ENCODE measurements at places on chromosomes 2 and 18. TPM values are rescaled to one million over a fixed set of nuclear protein-coding genes. Genes with fewer than 3 reads are reported as not detected.

Gene MC2R
- polyA plus RNA-seq = not detected

Gene BAZ2B
- polyA plus RNA-seq = 27.0 TPM

Gene IHH
- polyA plus RNA-seq = not detected

Gene BUB1
- polyA plus RNA-seq = 0.56 TPM

Gene TANC1
- polyA plus RNA-seq = 0.64 TPM

Gene SKOR2
- polyA plus RNA-seq = not detected

Gene RAMP1
- polyA plus RNA-seq = 0.59 TPM

Gene IL18RAP
- 14.2 TPM for polyA plus RNA-seq

DNA sequence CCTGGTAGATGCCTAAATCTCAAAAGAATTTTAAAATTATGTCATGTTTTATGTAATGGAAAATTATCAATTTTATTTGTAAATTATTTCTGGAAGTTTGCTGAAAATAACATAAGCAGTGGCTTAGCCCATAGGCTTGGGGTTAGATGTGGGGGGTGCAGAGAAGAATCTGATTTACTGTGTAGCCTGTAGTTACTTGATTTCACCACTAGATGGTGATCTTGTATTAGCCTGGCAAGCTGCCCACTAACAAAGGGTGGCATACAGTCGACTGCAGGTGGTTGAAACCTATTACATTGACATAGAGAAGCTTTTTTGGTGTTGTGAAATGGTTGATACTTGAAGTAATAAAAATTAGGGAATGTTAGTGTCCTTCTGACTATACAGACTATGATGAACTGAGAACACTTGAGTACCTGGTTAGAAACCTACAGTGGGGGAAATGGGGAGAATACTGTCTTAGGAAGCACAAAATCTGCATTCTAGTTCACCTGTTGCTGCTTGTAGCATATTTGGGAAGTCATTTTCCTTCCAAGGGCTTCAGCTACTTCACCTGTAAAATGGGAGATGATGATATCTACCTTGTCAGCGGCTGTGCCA is 191.0 kb upstream of the LHCGR start:
- DNase-seq = peak; percentile 37
- no peaks in the 10 kb centered on the region for H3K36me3 ChIP-seq
- H3K4me3 ChIP-seq = no peak overlapping the region
- no peaks in the 10 kb centered on the region for H3K27me3 ChIP-seq

GRCh38 chr2:42768706-42769256 is 4.8 kb upstream of the OXER1 start:
- no peaks in the 10 kb centered on the region for H3K36me3 ChIP-seq
- H3K27ac ChIP-seq = no peak overlapping the region
- no peak overlapping the region for H3K4me3 ChIP-seq
- no peak for DNase-seq

DNA sequence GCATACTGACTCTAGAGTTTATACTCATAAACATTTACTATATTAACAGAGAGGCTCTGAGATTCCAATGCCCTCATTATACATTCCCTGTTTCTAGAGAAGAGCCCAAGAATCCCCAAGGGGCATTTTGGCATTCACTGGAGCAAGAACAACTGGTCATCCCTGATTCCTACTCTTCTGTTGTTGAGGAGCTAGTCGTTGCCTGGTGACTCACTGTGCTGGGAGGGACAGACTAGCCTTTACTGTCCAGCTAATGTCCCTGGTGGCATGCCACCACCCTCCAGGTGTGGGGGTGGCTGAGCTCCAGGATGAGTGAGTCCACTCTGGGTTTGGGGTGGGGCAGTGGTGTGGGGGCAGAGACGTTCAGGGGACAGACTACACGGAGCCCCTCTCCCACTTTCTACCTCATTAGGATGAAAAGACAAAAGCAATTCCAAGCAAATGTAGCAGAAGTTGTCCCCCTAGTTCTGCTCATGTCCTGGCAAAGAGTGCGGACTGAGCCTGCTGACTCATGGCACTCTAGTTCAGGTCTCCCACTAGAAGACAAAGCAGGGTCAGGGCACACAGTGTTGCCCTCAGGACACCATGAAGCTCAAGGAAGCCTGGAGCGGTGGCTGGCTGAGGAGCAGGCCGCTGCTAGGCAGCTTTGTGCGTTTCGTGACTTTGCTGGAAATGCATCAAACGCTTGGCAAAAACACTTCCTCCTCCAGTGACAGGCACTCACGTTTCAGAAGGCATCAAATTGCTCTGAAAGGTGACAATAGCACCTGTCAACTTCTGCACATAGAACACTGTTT is 49.4 kb downstream of the RHOB start:
- no peaks in the 10 kb centered on the region for H3K27me3 ChIP-seq
- no peak overlapping the region for H3K27ac ChIP-seq
- H3K4me1 ChIP-seq = no peaks in the 10 kb centered on the region
- DNase-seq = no peak

DNA sequence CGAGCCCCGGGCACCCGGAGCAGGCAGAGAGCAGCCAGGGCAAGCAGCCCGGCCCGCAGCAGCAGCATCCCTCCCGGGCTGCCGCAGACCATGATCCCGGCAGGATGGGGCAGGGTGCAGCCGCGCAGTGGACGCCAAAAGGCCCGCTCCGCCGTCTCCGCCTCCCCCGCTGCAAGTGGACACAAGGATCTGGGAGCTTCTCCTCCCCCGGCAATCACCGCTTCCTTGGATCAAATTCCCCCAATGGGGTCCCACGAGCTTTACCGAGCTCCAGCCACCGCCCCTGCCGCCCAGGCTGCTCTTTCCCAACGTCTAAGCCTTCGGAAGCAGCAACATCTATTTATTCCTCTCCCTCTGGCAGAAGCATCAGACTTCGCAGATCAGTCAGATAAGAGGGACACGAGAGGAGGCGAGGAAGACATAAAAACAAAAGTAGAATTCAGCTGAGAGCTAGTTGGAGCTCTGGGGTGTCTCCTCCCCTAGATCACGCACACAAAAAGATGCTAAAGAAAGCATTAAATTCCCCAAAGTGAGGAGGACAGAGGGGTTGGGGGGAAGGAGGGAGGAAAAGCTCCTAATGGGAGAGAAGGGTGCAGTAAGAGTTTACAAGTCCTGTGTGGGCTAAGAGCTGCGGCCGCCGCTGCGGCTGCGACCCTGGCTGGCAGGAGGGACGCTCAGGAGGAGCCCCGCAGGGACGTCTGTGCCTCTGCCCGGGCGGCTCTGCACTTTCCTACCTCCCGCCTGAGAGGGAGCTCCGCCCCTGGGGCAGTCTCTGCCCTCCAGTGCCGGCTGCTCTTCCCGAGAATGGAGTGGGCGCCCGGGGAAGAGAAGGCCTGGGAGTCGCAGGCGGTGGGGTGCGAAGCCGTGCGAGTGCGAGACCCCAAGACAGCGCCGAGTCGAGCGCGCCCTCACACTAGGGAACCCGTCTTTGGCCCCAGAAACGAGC is at the start of gene FRZB:
FRZB (minus strand) TSS at position 177 of the 946 bp plus-strand sequence; CDS start at position 92, 85 bp downstream.
- peaks cover 20% of the 10 kb centered on the region for H3K27me3 ChIP-seq
- no peaks in the 10 kb centered on the region for H3K36me3 ChIP-seq
- no peaks in the 10 kb centered on the region for H3K4me1 ChIP-seq
- H3K27ac ChIP-seq = no peak within 1 kb of the TSS

DNA sequence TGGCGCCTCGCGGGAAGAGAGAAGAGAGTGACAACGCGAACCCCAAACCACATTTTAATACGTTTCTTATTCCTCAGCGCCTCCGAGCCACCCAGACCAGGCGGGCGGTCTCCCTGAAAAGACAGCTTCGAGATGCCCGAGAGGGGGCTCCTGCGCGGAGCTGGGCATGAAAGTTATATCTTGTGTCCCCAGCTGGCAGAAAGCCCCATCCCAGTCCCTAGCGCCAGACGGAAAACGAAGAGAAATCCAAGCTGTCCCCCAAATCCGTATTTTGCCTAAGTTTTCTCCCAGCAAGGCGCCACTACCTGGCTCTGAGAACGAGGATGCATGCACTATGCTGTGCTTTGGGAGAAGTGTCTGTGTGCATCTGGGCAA is 797 bp downstream of the NXPH2 start:
- H3K4me1 ChIP-seq = no peaks in the 10 kb centered on the region
- no peak overlapping the region for H3K4me3 ChIP-seq
- H3K27ac ChIP-seq = no peak overlapping the region
- no peak for DNase-seq

- DNase-seq = no peak
- H3K27ac ChIP-seq = no peak overlapping the region
- H3K4me3 ChIP-seq = no peak overlapping the region
- no peaks in the 10 kb centered on the region for H3K27me3 ChIP-seq
- no peaks in the 10 kb centered on the region for H3K36me3 ChIP-seq
- no peaks in the 10 kb centered on the region for H3K4me1 ChIP-seq
Measured at GRCh38 chr2:67646714-67647333, 249.7 kb downstream of the ETAA1 start.

- no peak for DNase-seq
- H3K4me1 ChIP-seq = peaks cover 50% of the 10 kb centered on the region
- H3K27me3 ChIP-seq = no peaks in the 10 kb centered on the region
- H3K4me3 ChIP-seq = no peak overlapping the region
- H3K27ac ChIP-seq = no peak overlapping the region
- H3K36me3 ChIP-seq = peaks cover 3% of the 10 kb centered on the region
Measured at GRCh38 chr2:230772156-230772555, 59.5 kb downstream of the CAB39 start.

DNA sequence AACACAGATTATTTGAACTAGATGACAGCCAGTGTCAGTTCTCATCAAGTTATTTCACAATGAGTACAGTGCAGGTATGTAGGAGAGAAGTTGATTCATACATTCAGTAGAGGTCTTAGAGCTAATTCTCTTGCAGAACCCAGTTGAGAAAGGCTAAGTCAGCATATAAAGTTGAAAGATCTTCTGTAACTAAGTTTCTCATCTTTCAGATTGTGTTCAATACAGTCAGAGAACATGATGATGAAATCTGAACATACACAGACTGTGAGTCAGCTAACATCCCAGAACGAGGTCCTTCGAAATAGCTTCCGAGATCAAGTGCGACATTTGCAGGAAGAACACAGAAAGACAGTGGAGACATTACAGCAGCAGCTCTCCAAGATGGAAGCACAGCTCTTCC is 41.9 kb upstream of the LIMS1 start:
- H3K36me3 ChIP-seq = peaks cover 39% of the 10 kb centered on the region
- DNase-seq = no peak
- no peak overlapping the region for H3K4me3 ChIP-seq
- H3K4me1 ChIP-seq = no peaks in the 10 kb centered on the region
- no peak overlapping the region for H3K27ac ChIP-seq

DNA sequence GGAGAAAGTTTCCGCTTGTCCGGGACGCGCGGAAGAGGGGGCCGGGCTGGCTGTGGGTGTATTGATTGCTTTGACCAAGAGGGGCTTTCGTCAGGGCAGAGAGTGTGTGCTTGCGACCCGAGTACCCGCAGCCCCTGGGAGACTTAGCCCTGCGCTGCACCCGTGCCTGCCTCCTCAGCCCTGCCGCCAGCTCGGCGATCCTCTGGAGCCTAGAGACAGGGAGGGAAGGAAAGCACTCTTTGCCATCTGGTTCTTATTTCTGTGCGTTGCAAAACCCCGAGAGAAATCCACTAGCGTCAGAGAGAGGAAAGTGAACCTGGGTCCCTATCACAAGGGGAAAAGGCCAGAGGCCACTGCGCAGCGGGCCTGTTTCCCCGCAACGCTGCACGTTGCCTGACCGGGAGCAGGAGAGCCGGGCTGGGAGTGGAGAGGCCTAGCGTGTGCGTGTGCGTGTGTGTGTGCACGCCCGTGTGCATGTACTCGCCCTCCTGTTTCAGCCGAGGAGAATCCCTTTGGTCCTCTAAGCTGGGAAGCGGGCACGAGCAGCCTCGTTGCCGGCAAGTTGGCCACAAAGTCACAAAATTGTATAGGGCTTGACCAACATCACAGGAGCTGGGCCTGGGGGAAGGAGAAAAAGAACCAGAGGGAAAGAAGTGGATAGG is 1.7 kb downstream of the SIX3 start:
- H3K27ac ChIP-seq = no peak overlapping the region
- DNase-seq = no peak
- peaks cover 32% of the 10 kb centered on the region for H3K27me3 ChIP-seq
- H3K4me1 ChIP-seq = peaks cover 11% of the 10 kb centered on the region

DNA sequence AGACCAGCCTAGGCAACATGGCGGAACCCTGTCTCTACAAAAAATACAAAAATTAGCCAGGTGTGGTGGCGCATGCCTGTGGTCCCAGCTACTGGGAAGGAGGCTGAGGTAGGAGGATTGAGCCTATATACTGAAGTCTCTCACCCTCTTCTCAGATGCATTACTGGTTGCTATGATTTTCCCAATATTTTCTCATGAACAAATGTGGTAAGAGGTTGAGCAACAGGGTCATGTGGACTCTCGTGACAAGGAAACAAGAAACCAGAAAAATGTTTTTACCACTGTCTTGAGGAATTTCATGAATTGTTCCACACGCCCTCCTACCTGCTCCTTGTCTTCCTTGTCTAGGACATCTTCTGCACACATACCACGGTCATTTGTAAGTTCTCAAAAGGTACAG is 12.4 kb downstream of the LMAN2L start:
- no peak overlapping the region for H3K27ac ChIP-seq
- no peaks in the 10 kb centered on the region for H3K4me1 ChIP-seq
- DNase-seq = no peak
- H3K27me3 ChIP-seq = no peaks in the 10 kb centered on the region
- no peak overlapping the region for H3K4me3 ChIP-seq

GRCh38 chr2:62938126-62938525 is 112.5 kb upstream of the OTX1 start:
- no peak for DNase-seq
- no peak overlapping the region for H3K4me3 ChIP-seq
- no peaks in the 10 kb centered on the region for H3K27me3 ChIP-seq
- no peaks in the 10 kb centered on the region for H3K36me3 ChIP-seq
- H3K4me1 ChIP-seq = no peaks in the 10 kb centered on the region

- H3K27ac ChIP-seq = no peak overlapping the region
- peaks cover 13% of the 10 kb centered on the region for H3K4me1 ChIP-seq
- H3K36me3 ChIP-seq = no peaks in the 10 kb centered on the region
- H3K27me3 ChIP-seq = no peaks in the 10 kb centered on the region
- no peak overlapping the region for H3K4me3 ChIP-seq
Measured at GRCh38 chr2:102226171-102226570, 39.3 kb downstream of the IL1RL2 start.

- H3K36me3 ChIP-seq = no peaks in the 10 kb centered on the region
- DNase-seq = no peak
- no peaks in the 10 kb centered on the region for H3K4me1 ChIP-seq
- H3K27ac ChIP-seq = no peak overlapping the region
- H3K27me3 ChIP-seq = no peaks in the 10 kb centered on the region
- no peak overlapping the region for H3K4me3 ChIP-seq
Measured at GRCh38 chr2:155412598-155412997, 714.1 kb downstream of the KCNJ3 start.

- DNase-seq = no peak
- no peaks in the 10 kb centered on the region for H3K4me1 ChIP-seq
- H3K4me3 ChIP-seq = no peak overlapping the region
- no peaks in the 10 kb centered on the region for H3K27me3 ChIP-seq
- H3K36me3 ChIP-seq = no peaks in the 10 kb centered on the region
Measured at GRCh38 chr2:109230941-109231420, 102.0 kb downstream of the SH3RF3 start.

GRCh38 chr2:53067056-53067455 is 700.5 kb upstream of the CHAC2 start:
- no peaks in the 10 kb centered on the region for H3K4me1 ChIP-seq
- no peak for DNase-seq
- no peak overlapping the region for H3K4me3 ChIP-seq
- H3K27ac ChIP-seq = no peak overlapping the region
- H3K27me3 ChIP-seq = no peaks in the 10 kb centered on the region
- H3K36me3 ChIP-seq = no peaks in the 10 kb centered on the region
